ENCODE measurements at places on chromosomes 2 and 18. TPM values are rescaled to one million over a fixed set of nuclear protein-coding genes. Genes with fewer than 3 reads are reported as not detected.

Gene NYAP2
- total RNA-seq, result not detected

Gene RNF181
- 332 TPM for total RNA-seq

Gene C1GALT1C1L
- total RNA-seq, result 0.30 TPM

Gene ABCG5
- total RNA-seq, result not detected

Gene EN1
- total RNA-seq, result 0.08 TPM

Gene REG1A
- total RNA-seq, result not detected

Gene NTSR2
- not detected for total RNA-seq

Gene GPAT2
- 12.7 TPM for total RNA-seq

Gene TRABD2A
- total RNA-seq, result 8.9 TPM

Gene SLC9A4
- not detected for total RNA-seq

Gene RNF138
- total RNA-seq, result 42.6 TPM

Gene ADD2
- 0.35 TPM for total RNA-seq

Gene ANXA4
- total RNA-seq, result 234 TPM

Gene EMILIN1
- 319 TPM for total RNA-seq

Gene MRO
- not detected for total RNA-seq

Gene DSG1
- total RNA-seq, result not detected

Gene SLC38A11
- not detected for total RNA-seq

Gene CIB4
- not detected for total RNA-seq

Gene TRMT61B
- 11.0 TPM for total RNA-seq

Gene GPR45
- total RNA-seq, result not detected

Gene SLC40A1
- 359 TPM for total RNA-seq

Gene MDH1
- total RNA-seq, result 174 TPM

Gene OSR1
- 56.5 TPM for total RNA-seq

Gene NOSTRIN
- total RNA-seq, result 0.23 TPM

Gene TMEM200C
- total RNA-seq, result 0.83 TPM

Gene INHA
- total RNA-seq, result under 0.01 TPM

Gene TXNL1
- total RNA-seq, result 33.1 TPM

Gene DUSP19
- total RNA-seq, result 3.4 TPM

Gene PSD4
- 0.08 TPM for total RNA-seq

Gene NEU2
- total RNA-seq, result not detected

Gene PSME4
- 6.4 TPM for total RNA-seq

Gene SIGLEC15
- 1.4 TPM for total RNA-seq

Gene NT5C1B
- not detected for total RNA-seq

Gene RAD51AP2
- total RNA-seq, result under 0.01 TPM

Gene ACMSD
- not detected for total RNA-seq

Data from smooth muscle cell of the coronary artery (primary cell).